ENCODE measurements at places on chromosomes 7 and 10.
A peak's percentile ranks its signal among the peaks of the same experiment; 100 is the strongest.

DNA sequence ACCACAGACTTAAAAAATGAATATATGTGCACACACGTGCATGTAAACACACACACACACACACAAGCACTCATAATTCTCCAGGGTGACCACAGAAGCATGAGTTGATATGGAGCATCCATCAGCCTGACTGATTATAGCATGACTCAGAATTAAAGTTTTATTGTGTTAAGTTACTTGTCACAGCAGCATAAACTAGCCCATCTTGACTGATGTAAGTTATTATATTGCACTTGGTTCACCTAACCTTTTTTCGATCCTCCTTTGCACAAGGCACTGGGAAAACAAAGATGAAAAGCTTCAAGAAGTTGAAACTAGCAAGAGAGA is 18.8 kb upstream of the SLC35G1 start:
- no peak for DNase-seq

DNA sequence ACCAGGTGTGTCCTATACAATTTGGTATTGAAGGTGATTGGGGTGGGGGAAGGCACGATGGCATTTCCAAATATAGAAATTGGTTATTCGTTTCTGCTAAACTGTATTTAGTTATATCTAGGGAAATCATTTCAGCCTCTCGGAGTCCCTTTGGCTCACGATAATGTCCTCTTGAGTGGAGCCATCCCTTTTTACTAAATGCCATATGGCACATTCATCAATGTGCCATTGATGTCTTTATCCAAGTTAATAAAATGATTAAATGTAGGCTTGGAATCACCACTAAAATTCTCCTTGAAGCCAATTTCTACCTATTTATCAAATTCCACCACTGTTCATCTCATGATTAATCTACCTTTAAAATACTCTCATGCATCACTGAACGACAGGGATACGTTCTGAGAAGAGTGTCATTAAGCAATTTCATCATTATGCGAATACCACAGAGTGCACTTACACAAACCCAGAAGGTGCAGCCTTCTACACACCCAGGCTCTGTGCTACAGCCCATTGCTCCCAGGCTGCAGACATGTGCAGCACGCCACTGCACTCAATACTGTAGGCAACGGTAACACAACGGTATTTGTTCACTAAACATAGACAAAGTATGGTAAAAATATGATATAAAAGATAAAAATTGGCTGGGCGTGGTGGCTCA is 219.2 kb upstream of the C7orf33 start:
- DNase-seq = no peak

DNA sequence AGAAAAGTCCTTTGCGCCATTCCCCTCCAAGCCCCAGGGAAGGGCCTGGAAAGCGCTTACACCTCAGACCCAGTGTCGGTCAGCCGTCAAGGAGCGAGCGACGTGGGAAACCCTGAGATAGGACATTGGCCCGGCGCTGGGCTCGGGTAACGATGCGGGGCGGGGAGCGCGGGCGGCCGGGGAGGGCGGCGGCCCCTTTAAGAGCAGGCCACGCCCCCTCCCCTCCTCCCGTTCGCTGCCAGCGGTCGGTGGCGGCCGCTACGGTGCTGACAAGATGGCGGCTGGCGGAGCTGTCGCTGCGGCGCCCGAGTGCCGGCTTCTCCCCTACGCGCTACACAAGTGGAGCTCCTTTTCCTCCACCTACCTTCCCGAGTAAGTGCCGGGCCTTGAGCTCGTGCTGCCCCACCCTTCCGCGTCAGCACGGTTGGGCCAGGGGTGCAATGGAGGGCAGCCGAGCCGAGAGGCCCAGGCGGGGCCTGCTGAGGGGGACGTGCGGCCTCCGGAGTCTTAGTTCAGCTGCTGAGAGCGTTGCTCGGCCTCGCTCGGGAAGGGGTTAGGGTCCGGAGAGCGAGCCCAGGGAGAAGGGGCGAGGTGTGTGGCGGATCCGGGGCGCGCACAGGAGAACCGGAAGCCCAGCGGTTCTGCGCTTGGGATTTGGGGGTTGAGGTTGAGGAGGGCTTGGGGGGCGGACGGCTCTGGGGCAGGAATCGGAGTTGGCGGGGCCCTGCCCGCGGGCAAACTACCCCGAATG is at the start of gene MKLN1:
Gene MKLN1 (plus strand): TSS at position 251 of the 751 bp plus-strand sequence. CDS start 24 bp downstream, at position 275.
- peak; percentile 90 for DNase-seq

DNA sequence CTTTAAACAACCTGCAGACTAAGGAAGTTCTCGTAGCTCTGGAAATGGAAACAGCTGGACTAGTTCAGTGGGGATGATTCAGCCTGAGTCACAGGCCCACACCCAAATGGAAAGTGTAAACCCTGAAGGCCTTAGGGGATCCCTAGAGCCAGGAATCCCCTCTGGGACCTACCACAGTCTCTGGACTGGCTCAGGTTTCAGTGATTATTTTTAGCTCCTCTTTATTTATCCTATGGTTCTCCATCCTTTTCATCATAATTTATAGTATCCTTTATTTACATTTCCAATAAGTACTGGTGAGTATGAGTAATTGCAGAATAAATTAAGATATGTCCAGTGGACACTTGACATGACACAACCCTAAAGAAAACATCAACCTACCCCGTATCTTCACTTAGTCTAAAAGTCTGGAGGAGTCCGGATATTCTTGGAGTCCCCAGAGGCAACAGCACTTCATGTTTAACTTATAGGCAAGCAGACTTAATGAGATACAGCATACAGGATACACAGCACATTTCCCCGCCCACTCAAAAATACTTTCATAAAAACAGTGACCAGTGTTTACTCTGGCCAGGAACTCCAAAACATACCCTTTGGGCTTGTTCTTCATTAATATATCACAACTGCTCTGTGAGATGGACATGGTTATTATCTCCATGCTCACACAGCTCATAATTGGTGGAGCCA is 28.4 kb upstream of the SEMA3E start:
- DNase-seq = no peak

GRCh38 chr10:78549140-78549935 is 515.7 kb downstream of the RPS24 start:
- DNase-seq = peak; percentile 40

GRCh38 chr10:11292576-11293302 is 275.1 kb downstream of the CELF2 start:
- DNase-seq = no peak

DNA sequence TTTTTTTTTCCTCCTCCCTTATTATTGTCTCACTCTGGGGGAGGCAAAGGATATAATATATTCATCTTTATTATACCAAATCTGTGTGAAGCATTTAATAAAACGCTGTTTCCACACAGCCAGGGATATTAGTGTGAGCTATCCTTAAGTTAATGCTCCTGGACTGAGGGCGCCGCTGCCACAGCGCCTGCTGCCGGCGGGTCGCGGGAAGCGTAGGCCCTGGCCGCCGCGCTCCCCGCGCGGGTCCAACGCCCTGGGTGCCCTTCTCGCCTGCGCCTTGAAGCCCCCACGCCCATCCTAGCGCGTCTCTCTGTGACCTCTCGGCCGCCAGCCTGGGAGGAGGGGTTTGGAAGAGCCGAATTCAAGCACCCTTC is 9.5 kb upstream of the LBX1 start:
- DNase-seq = no peak
